ENCODE measurements at places on chromosomes 6 and 20.

- no peak for DNase-seq
Measured at GRCh38 chr6:55011034-55011433, 163.3 kb upstream of the HCRTR2 start.

DNA sequence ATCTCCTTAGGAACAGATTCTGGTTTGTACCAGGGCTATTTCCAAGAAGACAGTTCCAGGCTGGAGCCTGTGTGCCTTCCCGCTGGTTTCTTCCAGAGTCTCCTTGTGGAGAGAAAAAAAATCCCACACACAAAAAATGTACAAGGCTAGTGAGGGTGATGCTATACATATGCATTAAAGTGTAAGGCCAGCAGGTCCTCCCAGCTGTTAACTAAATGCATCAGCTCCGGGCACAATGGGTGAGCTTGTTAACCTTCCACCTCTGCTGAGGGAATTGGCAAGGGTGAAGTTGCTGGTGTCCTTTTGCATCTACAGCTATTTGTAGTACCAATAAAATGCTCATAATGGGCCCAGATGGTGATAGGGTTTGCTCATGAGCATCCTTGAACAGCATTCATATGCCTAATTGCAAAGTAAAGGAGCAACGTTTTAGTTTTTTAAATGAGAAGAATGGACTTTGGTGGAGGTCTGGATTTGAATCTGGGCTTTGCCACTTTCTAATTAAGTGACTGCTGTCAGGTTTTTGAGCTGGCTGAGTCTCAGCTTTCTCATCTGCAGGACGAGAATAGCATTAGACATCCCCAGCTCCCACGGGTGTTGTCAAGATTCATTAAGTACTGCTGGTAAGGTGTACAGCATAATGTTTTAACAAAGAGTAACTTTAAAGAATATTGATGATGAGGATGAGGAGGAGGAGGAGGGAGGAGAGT is 361.8 kb downstream of the QKI start:
- no peak for DNase-seq

GRCh38 chr6:157200611-157201010 is 122.7 kb downstream of the TMEM242 start:
- DNase-seq, result no peak

- DNase-seq, result no peak
Measured at GRCh38 chr6:111148110-111148509, 60.8 kb downstream of the SLC16A10 start.

DNA sequence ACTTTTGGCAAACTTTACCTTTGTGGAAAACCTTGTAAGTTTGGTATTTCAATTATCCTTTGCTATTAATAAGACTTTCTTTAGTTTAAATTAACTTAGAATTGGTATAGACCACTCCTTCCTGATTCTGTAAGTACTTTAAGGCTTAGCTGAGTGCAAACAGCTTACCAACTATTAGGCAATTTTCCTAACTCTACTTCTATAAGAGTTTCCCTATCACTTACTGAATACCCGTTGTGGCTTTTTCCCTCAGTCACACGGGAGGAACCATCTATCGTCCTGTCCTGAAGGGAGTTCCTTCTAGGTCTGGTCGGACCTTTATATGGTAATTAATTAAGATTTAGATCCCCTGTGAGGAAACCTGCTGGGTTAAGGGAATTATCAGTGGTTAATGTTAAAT is 9.6 kb downstream of the SLC35A1 start:
- DNase-seq, result no peak

DNA sequence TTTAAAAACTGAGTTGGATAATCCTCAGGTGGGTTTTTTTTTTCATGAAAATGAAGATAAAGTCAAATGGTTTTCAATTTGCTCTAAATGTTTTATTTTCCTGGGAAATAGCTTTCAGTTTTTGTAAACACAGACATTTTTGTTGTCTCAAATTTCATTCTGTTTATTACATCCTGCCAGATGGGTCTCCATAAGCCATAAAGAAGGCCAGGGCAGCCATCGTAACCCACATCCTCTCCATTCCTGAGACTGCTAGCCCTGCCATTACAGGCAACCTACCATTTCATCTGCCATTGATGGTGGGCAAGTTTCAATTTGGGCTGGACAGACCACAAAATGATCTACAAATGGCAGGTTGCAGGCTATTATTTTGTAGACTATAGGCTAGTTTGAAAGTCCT is 60.8 kb downstream of the BTBD3 start:
- DNase-seq, result no peak
